ENCODE measurements at places on chromosomes 3 and 15.

GRCh38 chr3:77204788-77205187 is 164.9 kb downstream of the ROBO2 start:
- no peak for DNase-seq

DNA sequence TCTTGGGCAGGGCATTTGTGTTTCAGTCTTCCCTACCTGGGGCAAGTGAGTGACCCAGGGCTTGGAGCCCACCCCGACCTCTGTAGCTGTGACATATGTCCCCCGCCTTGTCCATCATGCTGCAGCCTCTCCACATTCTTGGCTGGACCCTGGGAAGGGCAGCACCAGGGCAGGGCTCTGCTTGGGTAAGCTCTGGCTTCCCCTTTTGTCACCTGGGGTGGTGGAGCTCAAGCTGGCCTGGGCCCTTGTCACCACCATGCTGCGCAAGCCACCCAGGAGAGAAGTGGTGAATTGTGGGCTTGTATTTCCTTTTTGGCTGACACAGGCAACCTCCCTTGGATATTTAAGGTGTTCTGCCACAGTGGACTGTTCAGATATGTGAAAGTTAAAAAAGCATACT is 29.3 kb downstream of the SPSB4 start:
- DNase-seq = no peak

DNA sequence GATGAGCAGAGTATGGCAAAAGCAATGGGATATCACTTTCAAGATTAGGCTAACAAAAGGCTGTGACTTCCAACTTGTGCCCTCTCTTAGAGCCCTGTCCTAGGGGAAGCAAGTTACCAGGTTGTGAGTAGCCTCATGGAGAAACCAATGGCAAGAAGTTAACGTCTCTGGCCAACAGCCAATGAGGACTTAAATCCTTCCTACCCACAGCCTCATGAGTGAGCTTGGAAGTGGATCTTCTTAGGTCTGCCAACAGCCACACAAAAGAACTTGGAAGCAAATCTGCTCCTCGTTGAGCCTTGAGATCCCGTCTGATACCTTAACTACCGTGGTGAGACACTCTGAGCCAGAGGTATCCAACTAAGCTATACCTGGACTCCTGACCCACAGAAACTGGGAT is 5.7 kb downstream of the NME9 start:
- no peak for DNase-seq

DNA sequence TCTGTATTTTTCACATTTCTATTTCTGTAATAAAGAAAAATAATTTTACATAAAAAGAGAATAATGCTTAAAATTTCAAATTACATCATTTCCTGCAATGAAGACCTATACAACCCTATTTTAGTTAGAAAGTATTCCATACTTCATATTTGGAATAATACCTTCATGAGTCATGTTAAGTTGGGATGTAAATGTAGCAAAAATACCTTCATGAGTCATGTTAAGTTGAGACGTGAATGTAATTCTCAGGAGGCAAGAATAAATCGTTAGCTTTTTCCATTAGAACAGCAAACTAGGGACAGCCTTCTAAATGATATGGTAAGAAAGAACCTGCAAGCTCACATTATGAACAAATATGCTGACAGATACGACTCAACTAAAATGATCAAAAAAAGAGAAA is 91.9 kb downstream of the NAALADL2 start:
- DNase-seq = no peak

- DNase-seq = no peak
Measured at GRCh38 chr3:30629746-30630145, 23.3 kb downstream of the TGFBR2 start.

GRCh38 chr15:63749330-63749942 is 84.3 kb downstream of the HERC1 start:
- no peak for DNase-seq

DNA sequence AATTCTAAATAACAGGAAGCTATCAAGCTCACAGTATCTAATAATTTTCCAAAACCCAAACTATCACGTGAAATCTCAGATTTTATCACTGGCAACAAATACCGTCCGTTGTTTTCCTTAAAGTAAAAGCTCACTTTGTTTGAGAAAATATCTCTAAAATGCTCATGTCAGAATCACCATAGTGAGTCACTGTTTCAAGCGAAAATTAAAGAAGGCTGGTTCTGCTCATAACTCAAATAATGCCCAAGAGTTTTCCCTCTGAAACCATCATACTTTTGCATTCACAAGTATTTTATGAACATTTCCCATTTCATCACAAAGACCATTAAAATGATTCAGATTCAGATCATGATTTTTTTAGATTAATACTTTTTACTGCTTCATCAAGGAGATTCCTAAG is 50.6 kb downstream of the TBL1XR1 start:
- no peak for DNase-seq

DNA sequence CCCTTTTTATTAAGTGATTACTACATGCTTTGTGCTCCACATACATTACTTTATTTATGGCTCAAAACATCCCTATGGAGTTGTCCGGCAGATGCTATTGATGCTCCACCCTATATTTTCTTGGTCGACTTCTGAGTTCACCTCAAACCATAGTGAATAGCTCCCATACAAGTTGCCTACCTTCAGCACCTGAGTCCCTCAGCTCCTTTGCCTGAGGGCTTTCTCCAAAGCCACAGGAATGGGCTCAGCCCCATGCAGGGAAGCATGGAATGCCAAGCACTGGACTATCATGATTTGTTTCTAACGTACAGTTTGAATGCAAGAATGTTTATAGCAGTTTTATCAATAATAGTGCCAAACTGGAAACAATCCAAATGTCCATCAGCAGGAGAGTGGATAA is 124.8 kb upstream of the TNIK start:
- no peak for DNase-seq

- no peak for DNase-seq
Measured at GRCh38 chr3:186097663-186098451, 11.0 kb downstream of the ETV5 start.

Measured in T1000 (cell line).